Gastrocnemius medialis (tissue), 4 donors: ENCODE measurements at places on chromosomes 5 and 9.
A peak's percentile ranks its signal among the peaks of the same experiment; 100 is the strongest.

DNA sequence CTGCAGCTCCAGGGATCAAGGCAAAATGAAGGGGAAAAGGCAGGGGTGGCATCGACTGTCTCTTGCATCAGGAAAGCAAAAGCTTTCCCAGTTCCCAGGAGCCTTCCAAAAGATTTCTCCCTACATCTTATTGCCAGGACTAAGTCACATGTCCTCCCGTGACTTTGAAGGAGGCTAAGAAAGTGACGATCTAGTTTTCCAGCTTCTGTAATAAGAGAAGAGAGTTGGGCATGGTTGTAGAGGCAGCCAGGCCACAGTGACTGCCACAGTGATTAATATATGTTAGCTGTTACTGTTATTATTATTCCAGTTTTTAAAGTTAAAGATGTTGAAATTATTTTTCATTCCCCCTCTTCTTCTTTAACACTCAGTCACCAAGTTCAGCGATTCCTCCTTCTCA lies 77.1 kb downstream of the RMI1 start:
- H3K4me3 ChIP-seq = no peak overlapping the region
- H3K4me1 ChIP-seq = peaks cover 54% of the 10 kb centered on the region
- DNase-seq = peak; percentile 13
- H3K27me3 ChIP-seq = no peaks in the 10 kb centered on the region
- no peaks in the 10 kb centered on the region for H3K36me3 ChIP-seq

- DNase-seq = no peak
- no peak overlapping the region for H3K4me3 ChIP-seq
- peaks cover 6% of the 10 kb centered on the region for H3K4me1 ChIP-seq
- H3K36me3 ChIP-seq = no peaks in the 10 kb centered on the region
- no peak overlapping the region for H3K27ac ChIP-seq
- no peaks in the 10 kb centered on the region for H3K27me3 ChIP-seq
These were observed 43.3 kb upstream of the ALDOB start for GRCh38 chr9:101478906-101479305.

- H3K27ac ChIP-seq = no peak overlapping the region
- H3K27me3 ChIP-seq = no peaks in the 10 kb centered on the region
- no peak overlapping the region for H3K4me3 ChIP-seq
- no peaks in the 10 kb centered on the region for H3K4me1 ChIP-seq
- DNase-seq = no peak
These were observed 2133.6 kb upstream of the ACO1 start for GRCh38 chr9:30250872-30251271.

DNA sequence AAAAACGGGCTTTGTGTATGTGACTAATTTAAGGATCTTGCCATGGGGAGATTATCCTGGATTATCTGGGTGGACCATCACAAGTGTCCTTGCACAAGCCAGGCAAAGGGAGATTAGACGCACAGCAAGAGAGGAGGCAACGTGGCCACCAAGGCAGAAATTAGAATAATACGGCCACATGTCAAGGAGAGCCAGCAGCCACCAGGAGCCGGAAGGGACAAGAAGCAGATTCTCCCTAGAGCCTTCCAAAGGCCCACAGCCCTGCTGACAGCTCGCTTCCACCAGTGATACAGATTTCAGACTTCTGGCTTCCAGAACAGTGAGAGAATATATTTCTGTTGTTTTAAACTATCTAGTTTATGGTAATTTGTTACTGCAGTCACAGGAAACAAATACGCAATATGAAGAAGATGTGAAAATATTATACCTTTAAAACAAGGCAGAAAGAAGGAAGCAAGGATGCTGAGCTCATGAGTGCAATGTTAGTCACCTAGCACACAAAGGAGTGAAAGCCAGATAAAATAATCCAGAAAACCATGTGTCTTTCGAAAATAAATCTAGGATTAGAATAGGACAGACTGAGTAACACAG lies 28.7 kb upstream of the F2RL1 start:
- H3K36me3 ChIP-seq = no peaks in the 10 kb centered on the region
- peaks cover 4% of the 10 kb centered on the region for H3K4me1 ChIP-seq
- no peak overlapping the region for H3K4me3 ChIP-seq
- H3K27me3 ChIP-seq = no peaks in the 10 kb centered on the region

- H3K27ac ChIP-seq = no peak overlapping the region
- no peak overlapping the region for H3K4me3 ChIP-seq
- no peak for DNase-seq
- no peaks in the 10 kb centered on the region for H3K36me3 ChIP-seq
These were observed 47.4 kb upstream of the BARX1 start for GRCh38 chr9:94002316-94003140.

GRCh38 chr5:134594336-134594735 lies 38.3 kb downstream of the SAR1B start:
- no peak overlapping the region for H3K4me3 ChIP-seq
- no peak for DNase-seq
- no peaks in the 10 kb centered on the region for H3K27me3 ChIP-seq
- peaks cover 40% of the 10 kb centered on the region for H3K4me1 ChIP-seq

GRCh38 chr9:105051897-105052296 lies 123.9 kb upstream of the ABCA1 start:
- H3K4me3 ChIP-seq = no peak overlapping the region
- peaks cover 10% of the 10 kb centered on the region for H3K4me1 ChIP-seq
- no peak overlapping the region for H3K27ac ChIP-seq
- no peak for DNase-seq
- H3K27me3 ChIP-seq = no peaks in the 10 kb centered on the region
